ENCODE measurements at places on chromosomes 6 and 20.
A peak's percentile ranks its signal among the peaks of the same experiment; 100 is the strongest.

- no peak for DNase-seq
Measured at GRCh38 chr6:1399085-1399780, 9.9 kb downstream of the FOXF2 start.

GRCh38 chr20:58162986-58163385 is 65.5 kb downstream of the ANKRD60 start:
- DNase-seq: no peak

- DNase-seq: no peak
Measured at GRCh38 chr6:105791179-105791578, 295.0 kb upstream of the PRDM1 start.

DNA sequence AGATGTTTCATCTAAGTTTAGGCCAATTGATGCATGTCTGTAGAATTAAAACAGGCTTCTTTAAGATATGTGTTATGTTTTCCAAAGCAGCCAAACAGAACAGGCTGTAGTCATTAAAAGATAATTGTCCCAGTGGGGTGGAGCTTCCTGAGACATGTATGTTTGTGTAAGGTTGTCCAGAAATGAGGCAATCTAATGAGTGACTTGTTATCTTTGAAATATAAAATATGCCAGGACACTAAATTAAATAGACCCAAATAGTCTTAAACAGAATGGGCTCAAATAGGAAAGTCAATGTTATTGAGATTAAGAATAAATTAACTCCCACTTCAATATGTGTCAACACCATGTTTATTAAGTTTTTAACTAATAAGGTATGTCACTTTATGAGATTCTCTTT is 204.7 kb upstream of the RNF217 start:
- DNase-seq: no peak

DNA sequence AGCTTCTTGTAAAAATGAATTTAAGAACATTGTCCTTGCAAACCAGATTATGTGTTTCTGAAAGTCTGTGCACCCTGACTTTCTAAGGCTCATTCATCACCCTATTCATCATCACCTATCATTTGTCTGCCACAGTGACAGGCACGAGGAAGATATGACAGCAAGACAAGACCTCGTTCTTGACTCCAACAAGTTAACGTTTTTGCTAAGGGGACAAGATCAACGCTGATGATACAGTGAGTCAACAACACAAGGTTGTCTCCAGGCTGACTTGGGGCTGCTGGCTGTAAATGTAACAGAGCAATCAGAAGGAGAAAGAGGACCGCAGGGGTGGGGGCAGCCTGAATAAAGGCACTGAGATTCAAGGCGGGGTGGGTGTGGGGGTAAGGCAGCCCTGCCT is 94.2 kb downstream of the FOXC1 start:
- DNase-seq: no peak

- no peak for DNase-seq
Measured at GRCh38 chr20:32141465-32141980, 32.0 kb downstream of the TM9SF4 start.

- DNase-seq: no peak
Measured at GRCh38 chr20:50891138-50891537, 40.1 kb downstream of the ADNP start.

DNA sequence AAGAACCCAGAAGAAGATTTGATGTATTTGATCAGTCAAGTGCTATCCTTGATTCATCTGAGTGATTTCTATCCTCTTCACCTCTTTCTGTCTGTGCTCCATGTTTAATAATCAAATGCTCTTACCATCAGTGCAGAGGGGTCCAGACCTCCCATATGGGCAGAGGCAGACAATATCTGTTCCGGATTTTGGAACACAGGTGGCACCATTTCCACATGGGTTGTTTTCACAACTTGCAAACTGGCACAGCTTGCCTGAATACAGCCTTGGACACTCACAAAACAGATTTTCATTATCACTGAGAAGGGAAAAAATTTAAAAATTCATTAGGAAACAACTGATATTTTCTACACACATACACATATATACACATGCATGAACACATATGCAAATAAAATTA is 228.5 kb downstream of the PHF3 start:
- DNase-seq: no peak

DNA sequence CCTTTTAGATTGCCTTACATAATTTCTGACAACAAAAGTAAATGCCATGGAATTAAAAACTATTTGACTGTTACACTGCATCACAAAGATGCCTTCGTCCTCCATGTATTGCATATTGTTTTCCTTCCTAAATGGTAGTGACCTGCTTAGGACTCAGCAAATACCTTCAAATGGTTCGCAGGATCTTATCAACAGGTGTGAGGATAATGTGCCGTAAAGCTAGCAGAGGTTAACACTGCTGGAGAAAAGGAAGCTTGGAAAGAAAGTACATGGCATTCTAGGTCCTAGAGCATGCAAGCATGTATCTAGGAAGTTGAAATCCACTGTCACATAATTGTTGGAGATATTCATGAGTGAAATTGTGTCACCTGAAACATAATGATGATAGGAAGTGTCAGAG is 5.5 kb downstream of the CLVS2 start:
- no peak for DNase-seq

- DNase-seq: no peak
Measured at GRCh38 chr6:46014511-46015118, 1.0 kb downstream of the CLIC5 start.

DNA sequence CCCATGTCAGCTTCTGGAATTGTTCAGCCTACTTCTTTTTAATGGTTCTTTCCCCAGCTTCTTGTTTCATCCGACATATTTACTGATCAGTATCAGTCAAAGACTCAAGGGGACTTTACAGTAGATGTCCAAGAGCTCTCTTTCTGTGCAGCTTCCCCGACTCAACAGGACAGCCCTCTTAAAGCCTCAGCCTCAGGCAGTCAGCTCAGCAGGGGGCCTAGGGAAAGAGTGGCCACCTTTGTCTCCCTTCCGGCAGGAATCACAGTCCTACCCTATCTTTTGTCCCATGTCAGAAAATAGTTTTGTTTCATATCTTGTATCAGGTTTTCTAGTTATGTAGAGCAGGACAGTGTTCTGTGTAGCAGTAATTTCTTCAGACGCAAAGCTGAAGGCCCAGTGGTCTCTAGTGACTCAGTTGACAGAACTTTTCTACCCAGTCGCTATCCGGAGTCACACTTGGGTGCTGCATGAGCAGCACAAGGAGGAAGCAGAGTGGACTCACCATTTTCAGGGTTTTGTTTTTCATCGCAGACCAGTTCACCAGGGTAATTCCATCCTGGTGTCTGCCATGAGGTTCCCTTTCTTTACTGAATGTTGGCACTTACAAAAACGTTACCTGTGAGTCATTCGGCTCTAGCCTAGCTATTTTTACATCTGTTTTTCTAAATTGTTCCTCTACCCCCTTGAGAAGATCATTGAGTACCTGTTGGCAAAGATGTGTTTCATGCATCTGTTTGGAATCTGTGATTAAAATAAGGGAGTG is 47.7 kb downstream of the SPATA2 start:
- DNase-seq: no peak

DNA sequence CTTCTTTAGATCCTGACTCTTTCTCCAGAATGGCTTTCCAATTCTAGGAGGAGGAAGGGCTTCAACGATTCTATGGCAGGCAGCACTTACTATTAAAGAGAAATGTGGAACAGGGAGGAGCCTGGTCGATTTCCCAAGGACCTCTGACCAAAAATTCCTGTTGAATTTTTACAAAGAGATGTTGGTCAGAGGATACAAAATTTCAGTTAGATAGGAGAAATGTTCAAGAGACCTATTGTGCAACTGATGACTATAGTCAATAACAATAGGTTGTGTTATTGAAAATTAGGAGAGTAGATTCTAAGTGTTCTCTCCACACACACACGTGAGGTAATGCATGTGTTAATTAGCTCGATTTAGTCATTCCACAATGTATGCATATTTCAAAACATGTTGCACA is 130.1 kb upstream of the TNFAIP3 start:
- no peak for DNase-seq

DNA sequence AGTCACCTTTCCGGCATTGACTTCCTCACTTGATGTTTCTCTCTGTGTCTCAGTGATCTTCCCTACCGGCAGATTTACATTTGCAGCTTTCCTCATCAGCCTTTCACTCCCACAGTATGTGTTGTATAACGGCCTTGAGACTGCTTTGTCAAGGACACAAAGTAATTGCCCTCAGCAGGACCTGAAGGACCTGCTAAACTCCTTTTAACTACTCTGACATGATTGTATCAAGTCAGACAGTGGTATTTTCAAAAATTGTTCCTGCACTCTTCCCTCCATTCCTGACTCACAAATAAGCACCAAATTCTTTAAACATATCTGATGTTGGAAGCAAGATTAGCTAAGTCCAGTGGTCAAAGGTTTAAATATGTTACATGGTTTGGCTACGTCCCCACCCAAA is 62.4 kb downstream of the PDE10A start:
- DNase-seq: no peak

DNA sequence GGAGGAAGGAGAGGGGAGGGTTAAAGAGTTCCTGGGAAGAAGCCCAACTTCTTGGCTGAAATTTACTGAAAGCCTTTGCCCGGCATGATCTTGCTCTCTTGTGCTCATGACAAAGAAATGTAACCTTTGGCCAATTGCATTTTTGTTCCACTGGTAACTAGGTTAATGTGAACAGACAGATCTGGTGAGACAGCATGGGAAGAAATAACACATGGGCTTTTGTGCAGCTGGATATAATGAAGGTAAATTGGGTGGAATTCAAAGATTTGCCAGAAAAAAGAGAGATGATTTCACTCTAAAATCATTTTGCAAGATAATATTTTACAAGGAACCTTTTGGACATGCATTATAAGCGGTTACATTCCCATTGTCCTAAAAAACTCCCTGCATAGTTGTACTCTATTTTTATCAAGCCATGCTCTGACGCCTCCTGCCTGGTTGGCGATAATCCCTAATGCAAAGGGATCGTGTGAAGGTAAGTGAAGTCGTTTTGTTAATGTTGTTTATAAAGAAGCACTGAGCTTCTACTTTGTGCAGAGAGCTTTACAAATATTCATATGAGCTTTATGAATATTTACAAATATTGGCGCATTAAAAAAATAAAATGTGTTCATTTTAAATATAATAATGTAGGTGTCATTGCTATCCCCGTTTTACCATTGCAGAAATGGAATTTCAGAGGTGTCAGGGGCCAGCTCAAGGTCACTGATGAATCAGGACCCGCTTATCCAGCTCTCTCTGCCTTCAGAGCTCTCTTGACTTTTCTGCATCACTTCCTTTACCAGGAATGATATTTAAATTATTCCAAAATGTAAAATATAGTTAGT is 161.3 kb upstream of the AGPAT4 start:
- peak; percentile 97 for DNase-seq

DNA sequence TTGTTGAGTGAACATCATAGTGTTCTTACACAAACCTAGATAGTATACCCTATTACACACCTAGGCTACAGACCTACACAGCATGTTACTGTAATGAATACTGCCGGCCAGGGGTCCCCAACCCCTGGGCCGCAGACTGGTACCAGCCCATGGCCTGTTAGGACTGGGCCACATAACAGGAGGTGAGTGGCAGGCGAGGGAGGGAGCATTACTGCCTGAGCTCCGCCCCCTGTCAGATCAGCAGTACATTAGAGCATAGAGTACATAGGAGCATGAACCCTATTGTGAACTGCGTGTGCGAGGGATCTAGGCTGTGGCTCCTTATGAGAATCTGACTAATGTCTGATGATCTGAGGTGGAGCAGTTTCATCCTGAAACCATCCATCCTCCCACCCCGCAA is 126.3 kb downstream of the PRND start:
- DNase-seq: no peak

DNA sequence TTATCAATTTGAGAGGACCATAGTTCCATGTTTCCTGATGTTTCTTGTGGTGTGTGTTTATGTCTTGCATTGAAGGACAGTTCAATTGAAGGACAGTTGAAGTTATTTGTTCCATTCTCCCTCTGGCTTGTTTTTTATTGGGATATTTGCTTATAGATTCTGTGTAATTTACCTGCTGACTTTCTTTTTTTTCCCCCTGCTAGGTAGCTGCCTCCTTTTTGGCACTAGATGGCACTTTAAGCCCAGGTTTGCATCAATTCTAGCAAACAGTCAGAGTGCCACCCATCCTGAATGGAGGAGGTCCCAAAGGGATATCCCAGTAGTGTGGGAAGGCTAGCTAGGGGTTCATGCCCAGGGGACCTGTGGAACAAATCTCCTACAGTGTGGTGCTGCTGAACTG is 78.1 kb downstream of the CFAP61 start:
- DNase-seq: no peak

GRCh38 chr20:16048876-16049275 is 524.4 kb downstream of the KIF16B start:
- DNase-seq: no peak

GRCh38 chr6:112881828-112882780 is 535.0 kb downstream of the RFPL4B start:
- DNase-seq: peak; percentile 35

- DNase-seq: peak; percentile 85
Measured at GRCh38 chr6:148835920-148836441, 89.2 kb downstream of the UST start.

GRCh38 chr6:154653853-154654252 is 79.4 kb upstream of the SCAF8 start:
- no peak for DNase-seq

- DNase-seq: no peak
Measured at GRCh38 chr20:57240581-57241362, 25.7 kb downstream of the BMP7 start.

DNA sequence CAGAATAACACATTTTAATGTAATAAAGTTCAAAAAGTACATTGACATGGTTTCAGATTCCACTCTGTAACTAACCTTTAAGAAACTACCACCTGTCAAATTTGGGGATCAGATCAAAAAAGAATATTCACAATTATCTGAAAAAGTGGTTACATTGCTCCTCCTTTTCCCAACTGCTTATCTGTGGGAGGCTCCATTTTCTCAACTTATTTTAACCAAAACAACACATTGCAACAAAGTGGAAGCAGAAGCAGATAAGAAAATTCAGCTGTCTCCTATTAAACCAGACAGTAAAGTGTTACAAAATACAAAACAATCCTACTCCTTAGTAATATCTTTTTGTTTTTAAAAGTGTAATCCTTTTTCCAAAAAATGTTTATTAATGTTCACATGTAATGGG is 61.4 kb downstream of the PDSS2 start:
- no peak for DNase-seq

- DNase-seq: no peak
Measured at GRCh38 chr20:46220455-46221207, 87.7 kb downstream of the CDH22 start.

GRCh38 chr6:53322188-53323029 is 26.3 kb downstream of the ELOVL5 start:
- no peak for DNase-seq

- no peak for DNase-seq
Measured at GRCh38 chr20:9400171-9401025, 114.0 kb upstream of the LAMP5 start.

GRCh38 chr20:35768731-35769664 is 2.8 kb upstream of the PHF20 start:
- peak; percentile 88 for DNase-seq

GRCh38 chr20:47181056-47181862 is 175.2 kb downstream of the ZMYND8 start:
- peak; percentile 51 for DNase-seq

Measured in fibroblast of skin of left biceps (primary cell).